Activated naive CD4-positive, alpha-beta T cell treated with anti-CD3 and anti-CD28 coated beads, Interleukin-2, amount 50 U/mL, for 16 hours (primary cell): ENCODE measurements at places on chromosomes 2 and 18.

- no peak for DNase-seq
These were observed 879.0 kb downstream of the SLC4A3 start for GRCh38 chr2:220506466-220506865.

DNA sequence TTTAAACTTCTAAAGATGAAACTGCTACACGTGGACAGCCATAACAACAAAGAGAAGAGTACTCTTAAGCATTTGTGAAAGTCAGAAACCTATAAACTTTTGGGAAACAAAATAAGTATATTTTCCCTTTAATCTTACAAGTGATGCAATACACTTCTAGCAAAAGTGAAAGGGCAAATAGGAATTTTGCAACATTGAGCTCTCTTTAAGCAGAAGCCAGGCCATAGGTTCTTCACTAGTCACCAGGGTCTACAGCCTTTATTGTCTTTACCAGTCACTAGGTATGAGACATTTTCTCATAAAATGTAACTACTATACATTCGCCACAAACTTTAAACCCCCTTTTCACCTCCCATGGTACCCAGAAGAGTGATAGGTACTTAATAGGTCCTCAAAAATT, 37.5 kb downstream of the SCN1A start:
- DNase-seq, result no peak

GRCh38 chr2:27903018-27903417, 12.5 kb downstream of the BABAM2 start:
- DNase-seq, result no peak

- DNase-seq, result no peak
These were observed 4.9 kb downstream of the CYP26B1 start for GRCh38 chr2:72142570-72143440.

GRCh38 chr2:72014831-72015230, 132.8 kb downstream of the CYP26B1 start:
- no peak for DNase-seq

DNA sequence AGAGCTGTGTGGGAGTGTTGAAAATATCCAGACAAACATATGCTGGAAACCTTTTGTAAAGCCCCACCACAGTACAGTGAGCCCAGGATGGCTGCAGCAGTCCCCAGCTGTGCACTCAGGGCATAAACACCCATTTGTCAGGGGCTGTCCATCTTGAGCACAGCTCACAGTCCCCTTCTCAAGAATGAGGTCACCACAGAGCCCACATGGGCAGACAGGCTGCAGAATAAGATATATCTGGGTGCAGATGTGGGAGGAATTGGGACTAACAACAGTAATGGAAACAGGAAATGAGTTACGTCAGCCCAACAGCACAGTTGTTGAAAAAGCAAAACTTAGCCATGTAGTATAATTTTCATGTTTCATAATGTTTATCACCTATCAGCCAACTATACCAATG, 219.6 kb downstream of the ETAA1 start:
- no peak for DNase-seq
